ENCODE measurements at places on chromosomes 3 and 15.
A peak's percentile ranks its signal among the peaks of the same experiment; 100 is the strongest.

- DNase-seq, result no peak
Observed at GRCh38 chr3:177157492-177157891, 39.8 kb downstream of the TBL1XR1 start.

- DNase-seq, result no peak
Observed at GRCh38 chr3:49513494-49514124, 40.7 kb upstream of the BSN start.

- no peak for DNase-seq
Observed at GRCh38 chr3:148631124-148631903, 66.4 kb upstream of the AGTR1 start.

DNA sequence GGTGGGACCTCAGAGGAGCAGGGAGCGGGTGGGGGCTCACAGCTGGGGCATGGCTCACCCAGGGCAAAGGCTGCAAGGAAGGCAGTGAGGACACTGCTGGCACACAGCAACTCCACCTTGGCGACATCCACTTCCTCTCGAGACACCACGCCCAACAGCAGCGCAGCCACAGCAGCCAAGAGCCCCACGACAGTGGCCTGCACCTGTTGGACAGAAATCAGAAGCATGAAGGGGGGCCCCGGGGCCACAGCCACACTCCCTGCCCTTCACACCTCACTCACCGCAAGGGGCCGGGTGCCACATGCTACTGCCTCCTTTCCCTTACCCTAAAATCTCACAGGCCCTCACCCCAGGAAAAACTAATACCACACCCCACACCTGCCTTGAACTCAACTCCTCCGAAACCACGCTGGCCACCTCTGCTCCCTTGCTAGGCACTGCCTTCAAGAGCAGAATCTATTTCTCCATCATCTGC is 57.3 kb downstream of the ROPN1B start:
- no peak for DNase-seq

DNA sequence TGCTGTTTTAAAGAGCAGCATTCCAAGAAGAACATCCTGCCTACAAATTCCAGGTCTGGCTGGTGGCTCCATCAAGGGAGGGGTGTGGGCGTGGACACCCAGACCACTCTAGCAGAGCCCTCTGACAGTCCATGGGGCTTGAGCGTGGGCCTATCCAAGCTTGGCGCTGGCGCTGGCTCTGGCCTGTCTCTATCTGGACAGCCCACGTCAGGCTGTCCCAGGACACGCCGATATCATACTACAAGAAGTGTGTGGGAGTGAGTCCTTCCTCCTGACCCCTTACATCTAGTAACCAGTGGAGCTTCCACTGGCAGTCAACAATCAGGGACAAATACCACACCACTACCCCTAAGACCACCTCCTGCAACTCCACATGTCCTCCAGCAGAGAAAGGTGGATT is 17.1 kb upstream of the DUSP7 start:
- no peak for DNase-seq

DNA sequence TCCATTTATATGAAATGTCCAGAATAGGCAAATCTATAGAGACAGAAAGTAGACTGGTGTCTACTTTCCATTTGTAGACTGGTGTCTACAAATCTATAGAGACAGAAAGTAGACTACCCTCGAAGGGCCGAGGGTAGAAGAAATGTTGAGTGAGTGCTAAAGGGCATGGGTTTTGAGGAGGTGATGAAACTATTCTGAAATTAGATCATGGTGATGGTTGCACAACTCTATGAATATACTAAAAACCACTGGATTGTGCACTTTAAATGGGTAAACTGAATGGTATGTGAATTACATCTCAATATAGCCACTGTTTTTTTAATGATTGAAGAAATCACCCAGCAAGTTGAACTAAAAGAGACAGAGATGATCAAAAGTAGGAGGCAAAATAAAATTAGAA is 27.9 kb downstream of the TP53BP1 start:
- DNase-seq, result no peak

DNA sequence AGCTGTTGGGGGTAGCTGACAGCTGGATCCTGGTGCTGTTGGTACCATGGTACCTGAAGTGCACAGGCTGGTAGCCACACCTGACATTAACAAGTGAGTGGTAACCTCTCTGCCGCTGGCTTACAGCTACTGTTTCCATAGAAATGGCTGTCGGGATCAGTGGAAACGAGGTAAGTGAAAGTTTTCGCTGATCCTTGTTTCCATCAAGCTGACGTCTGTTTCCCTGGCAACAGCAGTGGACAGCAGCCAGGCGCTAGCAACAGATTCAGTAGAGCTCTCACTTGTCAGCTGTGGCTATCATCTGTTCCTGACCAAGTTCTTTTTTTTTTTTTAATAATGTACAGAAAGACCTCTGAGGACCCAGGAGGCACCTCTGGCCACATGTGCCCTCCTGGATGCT is 166.2 kb downstream of the CHDH start:
- DNase-seq, result peak; percentile 52

GRCh38 chr15:29337156-29337959 is 67.7 kb upstream of the NSMCE3 start:
- no peak for DNase-seq

All from NCI-H1105 (cell line).